ENCODE measurements at places on chromosomes 3 and 15.

- DNase-seq, result no peak
Measured at GRCh38 chr15:43253431-43254403, 13.0 kb downstream of the TGM5 start.

- no peak for DNase-seq
Measured at GRCh38 chr15:76184650-76185035, 124.9 kb downstream of the TMEM266 start.

GRCh38 chr15:100901296-100901695, 17.9 kb upstream of the LRRK1 start:
- no peak for DNase-seq

DNA sequence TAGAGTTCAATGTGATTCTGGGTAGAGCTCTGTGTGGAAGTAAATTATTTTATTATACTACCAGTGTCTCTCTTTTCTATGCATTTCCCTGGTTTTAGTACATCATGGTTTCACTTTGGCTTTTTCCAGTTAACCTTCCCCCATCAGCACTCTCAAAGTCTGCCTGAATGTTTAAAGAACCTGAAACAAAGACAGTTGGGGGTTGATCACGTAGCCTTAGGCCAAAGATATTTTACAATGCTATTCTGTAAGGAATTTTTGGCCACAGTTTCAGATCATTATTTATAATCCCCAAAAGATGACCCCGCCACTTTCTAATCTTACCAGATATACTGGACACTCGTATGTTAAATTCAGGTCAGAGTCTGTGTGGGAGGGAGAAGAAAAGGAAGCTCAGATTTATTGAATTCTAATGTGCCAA, 156.3 kb upstream of the TMC3 start:
- DNase-seq, result no peak

GRCh38 chr3:171173736-171174135, 147.2 kb upstream of the SLC2A2 start:
- DNase-seq, result no peak

GRCh38 chr3:126419886-126420786, 25.4 kb downstream of the CFAP100 start:
- no peak for DNase-seq

GRCh38 chr3:67075295-67075694, 77.2 kb downstream of the KBTBD8 start:
- no peak for DNase-seq

DNA sequence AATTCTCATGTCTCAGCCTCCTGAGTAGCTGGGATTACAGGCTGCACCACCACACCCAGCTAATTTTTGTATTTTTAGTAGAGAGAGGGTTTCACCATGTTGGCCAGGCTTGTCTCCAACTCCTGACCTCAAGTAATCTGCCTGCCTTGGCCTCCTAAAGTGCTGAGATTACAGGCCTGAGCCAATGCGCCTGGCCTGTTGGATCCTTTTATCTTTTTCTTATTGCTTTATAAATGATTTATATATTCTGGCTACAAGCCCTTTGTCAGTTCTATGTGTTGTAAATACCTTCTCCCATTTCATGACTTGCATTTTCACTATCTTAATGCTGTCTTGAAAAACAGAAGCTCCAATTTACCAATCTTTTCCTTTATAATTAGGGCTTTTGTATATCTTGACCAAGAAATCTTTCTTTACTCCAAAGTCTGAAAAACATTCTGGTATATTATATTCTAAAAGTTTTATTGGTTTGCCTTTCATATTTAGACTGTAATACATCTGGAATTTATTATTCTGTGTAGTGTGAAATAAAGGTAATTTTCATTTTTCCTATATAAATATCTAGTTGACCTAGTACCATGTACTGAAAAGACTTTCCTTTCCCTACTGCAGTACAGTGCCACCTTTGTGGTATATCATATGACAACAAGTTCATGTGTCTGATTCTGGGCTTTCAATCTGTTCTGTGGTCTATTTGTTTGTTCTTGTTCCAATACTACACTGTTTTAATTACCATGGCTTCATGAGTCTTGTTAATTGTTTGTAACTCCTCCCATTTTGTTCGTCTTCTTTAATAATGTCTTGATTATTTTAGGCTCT, 52.9 kb upstream of the RNU6-1 start:
- no peak for DNase-seq

DNA sequence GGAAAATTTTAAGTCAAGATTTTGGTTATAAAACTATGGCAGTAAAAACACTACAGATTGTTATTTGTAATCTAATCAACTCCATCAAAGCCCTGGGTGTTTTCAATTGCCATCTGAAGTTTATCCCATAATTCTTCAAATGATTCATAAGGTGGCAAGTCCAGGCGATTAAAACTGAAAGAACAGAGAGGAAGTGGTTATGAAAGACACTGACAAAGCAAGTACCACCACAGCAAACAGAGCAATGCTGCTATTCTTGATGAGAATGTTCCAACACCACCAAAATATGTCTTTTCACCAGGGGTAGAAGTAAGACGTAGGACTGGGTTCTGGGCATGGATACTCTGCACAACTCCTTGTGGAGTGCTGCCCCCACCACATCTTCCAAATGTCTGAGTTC, 86.9 kb upstream of the PRTG start:
- no peak for DNase-seq

DNA sequence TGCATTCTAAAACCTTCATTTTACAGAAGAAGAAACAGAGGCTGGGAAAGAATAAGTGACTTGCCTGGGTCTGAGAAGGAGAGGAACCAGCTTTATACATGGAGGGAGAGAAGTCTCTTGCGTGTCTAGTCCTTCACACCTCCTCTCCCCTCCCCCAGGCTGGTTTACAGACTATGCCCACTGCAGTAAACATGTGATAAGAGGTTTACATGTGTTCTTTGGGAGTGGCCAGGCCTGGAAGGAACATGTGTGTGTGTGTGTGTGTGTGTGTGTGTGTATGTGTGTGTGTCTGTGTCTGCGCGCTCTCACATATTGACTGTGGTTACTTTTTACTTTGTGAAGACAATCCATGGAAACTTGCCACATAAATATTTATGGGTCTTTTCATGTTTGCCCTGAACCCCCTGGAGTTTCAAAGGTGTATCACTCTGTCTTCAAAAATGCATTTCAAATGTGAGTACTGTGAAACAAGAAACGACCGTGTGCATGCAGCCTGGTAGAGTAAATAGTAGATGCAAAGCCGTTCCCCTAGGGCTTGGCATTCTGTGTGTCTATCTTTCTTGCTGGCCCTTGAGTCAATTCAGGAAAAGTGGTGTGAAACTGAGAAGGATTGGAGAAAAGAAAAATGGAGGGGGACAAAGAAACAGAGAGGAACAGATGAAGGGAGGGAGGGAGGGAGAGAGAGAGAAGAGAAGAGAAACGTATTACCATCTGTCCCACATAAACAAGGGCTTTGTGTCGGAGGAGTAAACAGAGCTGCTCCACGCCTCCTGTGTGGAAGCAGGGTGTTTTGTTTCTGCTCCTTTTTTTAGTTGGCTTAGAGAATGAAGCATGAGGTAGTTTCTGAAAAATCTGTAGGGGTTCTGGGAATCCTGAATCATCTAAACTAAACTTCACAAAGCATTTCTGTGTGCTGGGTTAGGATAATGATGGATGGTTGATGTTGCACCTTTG, 51.7 kb downstream of the CLDN11 start:
- DNase-seq, result peak; percentile 49

GRCh38 chr15:83871808-83872559, 218.1 kb downstream of the ADAMTSL3 start:
- DNase-seq, result peak; percentile 63

DNA sequence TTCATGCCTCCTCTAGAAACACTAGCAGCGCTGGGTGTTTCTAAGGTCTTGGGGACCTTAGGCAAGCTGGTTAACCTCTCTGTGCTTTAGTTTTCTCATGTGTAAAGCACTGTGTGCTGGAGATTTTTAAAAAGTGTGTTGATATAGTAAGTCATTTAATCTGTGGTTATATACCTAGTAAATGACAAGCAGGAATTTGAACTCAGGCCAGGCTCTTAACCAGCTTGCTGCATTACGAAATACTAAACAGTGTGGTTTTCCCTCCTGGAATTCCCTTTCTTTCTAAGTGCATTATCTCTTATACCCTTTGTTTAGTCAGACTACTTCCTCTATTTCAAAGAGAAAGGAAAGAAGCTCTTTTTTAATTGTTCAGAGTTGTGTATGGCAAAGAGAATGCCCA, 26.5 kb downstream of the NEO1 start:
- DNase-seq, result peak; percentile 18

DNA sequence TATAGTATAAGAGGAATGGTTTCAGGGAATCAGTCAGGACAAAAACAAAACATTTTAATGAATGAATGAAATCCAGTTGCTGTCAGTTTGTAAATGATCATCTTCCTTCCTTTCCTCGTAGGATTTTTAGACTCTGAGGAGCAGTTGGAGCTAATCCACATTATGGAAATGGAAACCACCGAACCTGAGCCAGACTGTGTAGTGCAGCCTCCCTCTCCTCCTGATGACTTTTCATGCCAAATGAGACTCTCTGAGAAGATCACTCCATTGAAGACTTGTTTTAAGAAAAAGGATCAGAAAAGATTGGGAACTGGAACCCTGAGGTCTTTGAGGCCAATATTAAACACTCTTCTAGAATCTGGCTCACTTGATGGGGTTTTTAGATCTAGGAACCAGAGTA, 3.1 kb downstream of the TIPARP start:
- no peak for DNase-seq

- no peak for DNase-seq
Measured at GRCh38 chr3:179182902-179183301, 34.7 kb downstream of the PIK3CA start.

- DNase-seq, result no peak
Measured at GRCh38 chr15:75695220-75695619, 17.4 kb downstream of the CSPG4 start.

GRCh38 chr3:31013090-31013489, 118.6 kb upstream of the GADL1 start:
- no peak for DNase-seq

- no peak for DNase-seq
Measured at GRCh38 chr15:50113187-50113505, 5.9 kb downstream of the ATP8B4 start.

All from AG08395 (cell line).